Stimulated activated CD4-positive, alpha-beta T cell treated with anti-CD3 and anti-CD28 coated beads, Interleukin-15, amount 100 ng/mL, for 48 hours (primary cell): ENCODE measurements at places on chromosomes 1 and 21.

- DNase-seq, result no peak
These were observed 21.6 kb downstream of the KIF21B start for GRCh38 chr1:201001962-201002361.

DNA sequence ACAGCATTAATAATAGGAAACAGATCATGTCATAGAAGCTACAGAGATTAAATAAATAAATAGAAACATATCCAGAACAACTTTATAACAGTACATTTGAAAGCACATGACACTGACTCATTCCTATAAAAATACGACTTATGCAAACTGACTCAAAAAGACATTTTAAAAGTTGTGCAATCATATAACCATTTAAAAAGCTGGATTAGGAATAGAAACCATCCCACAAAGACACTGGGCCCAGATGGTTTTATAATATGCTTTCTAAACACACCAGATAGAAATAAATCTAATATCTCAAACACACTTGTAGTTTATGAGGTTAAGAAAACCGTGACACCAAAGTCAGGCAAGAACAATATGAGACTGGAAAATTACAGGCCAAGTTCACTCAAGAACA lies 47.6 kb downstream of the MATN1 start:
- DNase-seq, result no peak

- no peak for DNase-seq
These were observed 505.5 kb downstream of the LMO4 start for GRCh38 chr1:87834151-87834550.

DNA sequence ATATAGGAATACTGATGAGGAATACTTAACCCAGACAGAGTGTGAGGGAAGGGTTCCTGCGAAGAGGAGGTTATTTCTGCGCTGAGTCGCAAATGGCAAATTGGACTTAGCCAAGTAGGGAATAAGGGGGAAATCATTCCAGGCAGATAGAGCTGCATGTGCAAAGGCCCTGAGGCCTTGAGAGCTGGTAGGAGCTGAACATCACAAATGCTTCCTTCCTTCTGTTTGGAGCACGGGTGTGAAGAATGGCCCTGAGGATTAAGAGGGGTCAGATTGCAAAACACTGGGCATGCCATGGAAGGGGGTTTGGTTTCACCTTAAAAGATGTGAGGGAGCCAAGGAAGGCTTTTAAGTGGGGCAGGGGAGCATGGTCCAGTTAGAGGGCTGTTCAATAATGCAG lies 12.4 kb downstream of the IER5 start:
- no peak for DNase-seq

- no peak for DNase-seq
These were observed 10.0 kb upstream of the TTC39A start for GRCh38 chr1:51340380-51340779.

- no peak for DNase-seq
These were observed 103.6 kb downstream of the SPAG17 start for GRCh38 chr1:118081387-118081786.

DNA sequence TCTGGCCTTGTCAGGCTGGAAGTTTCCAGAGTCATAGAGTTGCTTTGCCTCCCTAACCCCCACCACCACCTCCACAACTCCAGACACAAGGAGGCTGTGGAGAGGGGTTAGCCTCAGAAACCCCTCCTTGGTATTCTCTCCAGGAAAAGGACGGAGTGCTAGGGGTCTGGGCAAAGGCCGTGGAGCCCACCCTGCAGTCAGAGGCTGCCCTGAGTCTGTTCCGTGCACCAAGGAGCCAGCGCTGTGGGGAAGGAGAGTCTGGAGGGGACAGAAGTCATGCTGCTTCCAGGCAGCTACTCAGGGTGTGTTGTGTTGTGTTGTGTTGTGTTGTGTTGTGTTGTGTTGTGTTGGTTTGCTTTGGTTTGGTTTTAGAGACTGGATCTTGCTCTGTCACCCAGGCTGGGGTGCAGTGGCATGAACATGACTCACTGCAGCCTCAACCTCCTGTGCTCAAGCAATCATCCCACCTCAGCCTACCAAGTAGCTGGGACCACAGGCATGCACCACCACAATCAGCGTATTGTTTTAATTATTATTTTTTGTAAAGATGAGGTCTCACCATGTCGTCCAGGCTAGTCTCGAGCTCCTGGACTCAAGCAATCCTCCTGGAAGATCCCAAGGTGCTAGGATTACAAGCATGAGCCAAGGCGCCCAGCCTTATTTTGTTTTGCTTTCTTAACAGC lies 122.2 kb upstream of the TMEM51 start:
- no peak for DNase-seq

DNA sequence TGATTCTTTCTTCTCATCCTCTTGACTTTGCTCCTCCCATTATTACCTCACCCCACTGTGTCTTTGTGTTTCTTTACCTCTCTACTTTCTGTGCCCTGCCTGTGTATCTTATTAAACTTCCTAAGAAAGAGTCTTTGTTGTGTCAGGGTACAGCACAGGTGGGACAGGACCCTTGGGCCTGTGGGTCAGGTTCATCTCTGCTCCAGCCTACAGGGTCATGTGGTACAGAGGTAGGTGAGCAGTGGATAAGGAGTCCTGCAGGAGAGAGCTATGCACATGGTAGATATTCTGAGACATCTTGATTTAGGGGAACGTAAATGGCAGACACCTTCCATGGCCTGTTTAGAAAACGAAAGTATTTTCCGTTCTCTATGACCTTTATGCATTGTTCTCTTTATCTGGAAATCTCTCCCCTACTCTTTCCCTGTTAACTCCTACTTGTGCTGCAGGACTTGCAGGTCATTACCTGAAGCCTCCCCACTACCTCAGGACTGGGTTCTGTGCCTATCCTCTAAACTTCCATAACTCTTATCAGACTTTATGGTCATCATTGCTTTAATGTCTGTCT lies 9.9 kb downstream of the GIPC2 start:
- DNase-seq, result no peak

- DNase-seq, result peak; percentile 3
These were observed 50.2 kb upstream of the TSHB start for GRCh38 chr1:114979278-114979891.

- DNase-seq, result no peak
These were observed 1.3 kb downstream of the USP24 start for GRCh38 chr1:55213885-55214211.

DNA sequence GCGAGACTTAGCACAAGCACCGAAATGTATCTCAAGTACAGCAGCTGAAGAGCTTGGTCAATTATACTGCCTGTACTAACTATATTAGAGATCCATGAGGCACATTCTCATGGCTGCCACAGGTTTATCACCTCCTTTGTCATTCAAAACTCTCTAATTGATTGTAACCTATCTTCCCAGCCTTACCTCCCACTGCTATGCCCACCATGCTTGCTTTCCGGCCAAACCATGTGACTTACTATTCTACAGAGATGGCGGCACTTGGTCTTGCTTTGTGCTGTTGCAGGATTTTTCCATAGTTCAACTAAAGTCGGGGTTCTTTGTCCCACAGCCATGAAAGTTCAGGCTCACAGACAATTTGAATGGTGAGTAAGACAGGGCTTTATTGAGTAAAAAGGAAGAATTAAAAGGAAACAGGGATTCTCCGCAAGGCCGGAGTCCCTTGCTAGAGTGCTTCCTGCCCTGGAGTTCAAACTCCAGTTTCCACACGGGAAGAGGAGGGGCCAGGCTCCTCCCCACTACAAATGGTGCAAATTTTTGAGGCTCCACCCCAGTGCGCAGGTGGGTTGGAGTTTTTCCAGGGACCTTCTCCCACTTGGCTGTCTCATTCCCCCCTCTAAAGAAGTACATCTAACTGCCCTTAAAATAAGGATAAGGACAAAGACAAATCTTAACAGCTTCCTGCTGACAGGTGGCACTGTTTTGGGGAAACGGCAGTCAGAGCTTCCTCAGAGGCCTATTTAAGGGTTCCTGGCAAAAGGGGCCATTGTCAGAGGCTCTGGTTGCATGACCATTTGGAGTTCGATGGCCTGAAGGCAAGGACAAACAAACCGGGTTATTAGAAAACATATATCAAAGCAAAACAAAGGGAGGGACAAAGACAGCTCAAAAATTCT lies 28.7 kb downstream of the FMO2 start:
- no peak for DNase-seq

DNA sequence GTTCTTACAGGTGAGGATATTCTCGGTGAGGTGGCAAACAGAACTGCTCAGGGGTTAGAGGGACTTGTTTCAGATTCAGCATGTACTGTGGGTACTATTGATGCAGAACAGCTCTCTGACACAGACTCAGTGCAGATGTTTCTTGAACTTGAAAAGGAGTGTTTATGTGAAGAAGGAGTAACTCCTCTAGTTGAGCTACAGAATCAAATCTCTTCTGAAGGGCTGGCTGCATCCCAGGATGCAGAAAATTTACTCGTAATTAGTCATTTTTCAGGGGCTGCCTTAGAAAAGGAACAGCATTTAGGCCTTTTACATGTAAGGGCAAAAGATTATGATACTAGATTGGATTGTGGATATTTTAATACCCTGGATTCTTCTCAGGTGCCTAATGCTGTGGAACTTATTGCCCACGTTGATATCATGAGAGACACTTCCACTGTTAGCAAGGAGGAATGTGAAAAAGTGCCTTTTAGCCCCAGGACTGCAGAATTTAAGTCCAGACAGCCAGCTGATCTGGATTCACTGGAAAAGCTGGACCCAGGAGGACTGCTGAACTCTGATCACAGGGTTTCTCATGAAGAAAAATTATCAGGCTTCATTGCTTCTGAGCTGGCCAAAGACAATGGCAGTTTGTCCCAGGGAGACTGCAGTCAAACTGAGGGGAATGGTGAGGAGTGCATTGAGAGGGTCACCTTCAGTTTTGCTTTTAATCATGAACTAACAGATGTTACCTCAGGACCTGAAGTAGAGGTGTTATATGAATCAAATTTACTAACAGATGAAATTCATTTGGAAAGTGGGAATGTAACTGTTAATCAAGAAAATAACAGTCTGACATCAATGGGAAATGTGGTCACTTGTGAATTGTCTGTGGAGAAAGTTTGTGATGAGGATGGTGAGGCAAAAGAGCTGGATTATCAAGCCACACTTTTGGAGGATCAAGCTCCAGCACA lies 79.6 kb upstream of the BMP8A start:
- DNase-seq, result no peak

DNA sequence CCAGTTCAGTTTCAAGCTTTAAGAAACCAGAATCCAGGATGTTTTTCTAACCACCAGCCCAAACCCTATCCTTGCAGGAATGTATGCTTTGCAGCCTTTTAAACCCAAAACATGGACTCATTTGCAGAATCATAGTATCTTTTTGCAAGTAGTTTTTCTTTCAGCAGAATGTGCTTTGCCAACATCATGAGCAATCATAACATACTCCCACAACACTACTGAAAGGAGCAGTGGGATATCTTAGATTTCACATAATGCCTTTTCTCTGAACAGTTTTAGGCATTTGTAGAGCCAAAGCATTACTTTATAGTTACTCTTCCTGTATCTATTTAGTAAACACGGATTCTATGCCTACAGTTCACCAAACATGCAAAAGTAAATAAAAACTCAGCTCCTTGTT lies 10.0 kb upstream of the SH2D2A start:
- DNase-seq, result no peak

GRCh38 chr1:94273111-94273510 lies 35.7 kb upstream of the ARHGAP29 start:
- DNase-seq, result no peak

- no peak for DNase-seq
These were observed 33.7 kb upstream of the ARF1 start for GRCh38 chr1:228048659-228049298.

GRCh38 chr1:54413295-54413694 lies 7.1 kb upstream of the SSBP3 start:
- DNase-seq, result no peak

DNA sequence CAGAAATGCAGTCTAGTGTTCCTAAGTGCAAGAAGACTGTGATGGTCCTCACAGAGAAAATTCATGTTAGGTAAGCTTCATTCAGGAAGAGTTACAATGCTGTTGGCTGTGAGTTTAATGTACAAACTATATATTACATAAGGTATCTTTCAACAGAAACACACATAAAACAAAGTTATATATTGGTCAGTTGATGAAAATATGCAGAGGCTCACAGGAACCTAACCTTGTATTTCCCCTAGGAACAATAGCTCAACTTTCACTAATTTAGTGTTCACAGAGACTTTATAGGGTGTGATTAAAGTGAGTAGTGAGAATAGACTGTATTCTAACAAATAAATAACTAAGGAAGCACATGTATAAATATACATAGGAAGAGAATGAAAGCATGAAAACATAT lies 676.9 kb upstream of the ADGRL4 start:
- no peak for DNase-seq

DNA sequence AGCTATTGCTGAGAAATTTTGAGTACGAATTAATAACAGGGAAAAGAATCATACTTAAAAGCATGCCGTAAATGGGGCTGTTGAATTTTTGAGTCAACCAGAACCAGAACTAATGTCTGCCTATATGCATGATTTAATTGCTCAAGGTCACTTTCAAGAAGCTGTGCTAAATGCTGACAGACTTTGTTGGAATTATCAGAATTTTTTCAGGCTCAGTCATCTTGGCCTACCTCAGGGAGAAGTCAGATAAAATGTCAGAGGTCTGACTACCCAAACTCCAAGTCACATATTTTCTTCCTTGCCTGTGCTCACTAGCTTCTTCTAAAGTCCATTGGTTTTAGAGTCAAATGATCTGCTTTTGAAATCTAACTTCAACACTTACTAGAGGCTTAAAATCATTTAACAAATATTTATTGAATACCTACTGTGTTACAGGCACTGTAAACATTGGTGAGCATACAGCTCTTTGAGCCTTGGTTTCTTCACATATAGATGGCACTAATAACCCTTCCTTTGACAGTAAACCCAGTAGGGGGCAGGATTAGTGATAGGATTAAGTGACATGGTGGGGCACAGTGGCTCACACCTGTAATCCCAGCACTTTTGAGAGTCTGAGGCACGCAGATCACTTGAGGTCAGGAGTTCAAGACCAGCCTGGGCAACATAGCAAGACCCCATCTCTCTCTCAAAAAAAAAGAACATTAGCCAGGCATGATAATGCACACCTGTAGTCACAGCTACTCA lies 121.2 kb upstream of the SLC44A3 start:
- no peak for DNase-seq

DNA sequence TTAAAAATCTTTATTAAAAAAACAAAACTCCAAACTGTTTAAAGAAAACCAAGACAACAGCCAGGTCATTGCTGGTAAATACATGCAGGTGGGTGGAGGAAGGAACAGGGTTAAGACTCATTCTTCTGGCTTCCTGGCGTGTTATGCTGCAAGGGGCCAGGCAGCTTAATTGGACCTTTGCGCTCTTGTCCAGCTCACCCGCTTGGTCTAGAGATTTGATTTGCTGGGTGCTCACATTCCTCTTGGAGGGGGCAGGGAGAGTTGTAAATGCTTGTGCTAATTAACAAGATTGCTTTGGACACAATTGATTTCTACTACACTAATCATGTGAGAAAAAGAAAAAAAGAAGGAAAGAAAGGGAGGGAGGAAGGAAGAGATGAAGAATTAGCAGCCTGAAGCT lies 10.5 kb downstream of the CEP104 start:
- DNase-seq, result no peak

- DNase-seq, result no peak
These were observed 1015.4 kb downstream of the AMY1C start for GRCh38 chr1:104765085-104765484.
